ENCODE measurements at places on chromosomes 6 and 20.

GRCh38 chr6:126170978-126171382 is 168.9 kb upstream of the CENPW start:
- no peak for DNase-seq

DNA sequence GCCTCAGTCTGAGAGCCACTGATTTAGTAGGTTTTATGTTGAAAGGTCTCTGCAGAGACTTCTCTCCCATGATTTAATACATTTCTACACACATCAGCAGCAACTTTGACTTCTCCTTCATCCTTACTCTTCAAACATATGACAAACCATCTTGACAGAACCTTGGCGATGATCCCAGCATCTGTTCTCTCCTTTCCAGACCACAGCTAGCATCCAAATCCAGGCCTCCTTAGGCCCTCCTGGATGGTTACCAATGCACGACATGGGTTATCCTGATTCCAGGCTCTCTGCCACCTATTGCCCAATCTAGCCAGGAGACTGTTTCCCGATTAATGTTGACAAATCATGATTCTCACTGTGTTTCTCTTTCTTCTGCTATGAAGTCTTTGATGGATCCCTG is 16.8 kb downstream of the LAMA4 start:
- DNase-seq = no peak

DNA sequence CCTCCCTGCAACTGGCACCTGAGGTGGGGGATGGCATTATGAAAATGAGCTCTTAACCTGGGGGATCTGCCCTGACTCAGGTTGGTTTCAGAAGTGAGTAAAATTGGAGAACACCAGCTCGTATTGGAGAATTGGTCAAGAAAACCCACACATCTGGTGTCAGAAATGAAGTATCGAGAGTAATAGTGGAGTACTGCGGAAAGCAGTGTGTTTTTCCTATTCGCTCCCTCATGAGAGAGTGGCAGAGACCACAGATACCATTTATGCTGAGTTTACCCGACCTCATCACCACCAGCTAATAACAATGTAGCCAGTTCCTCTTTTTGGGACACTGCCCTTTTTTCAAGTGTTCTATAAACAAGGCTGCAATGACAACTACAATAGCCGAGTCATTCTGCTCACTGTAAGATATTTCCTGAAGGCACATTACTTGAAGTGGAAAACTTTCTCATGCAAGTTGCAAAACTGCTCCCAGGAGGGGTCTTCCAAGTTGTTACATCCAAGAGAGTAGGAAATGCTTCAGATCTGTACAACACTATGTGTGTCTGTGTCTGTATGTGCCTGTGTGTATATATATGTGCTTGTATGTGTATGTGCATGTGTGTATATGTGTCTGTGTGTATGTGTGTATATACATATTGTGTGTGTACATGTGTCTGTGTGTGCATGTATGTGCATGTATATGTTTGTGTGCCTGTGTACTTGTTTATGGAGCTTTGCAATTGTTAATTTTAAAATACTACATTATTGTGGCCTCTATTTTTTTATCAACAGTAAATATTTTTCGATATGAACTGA is 106.0 kb upstream of the CST7 start:
- no peak for DNase-seq

DNA sequence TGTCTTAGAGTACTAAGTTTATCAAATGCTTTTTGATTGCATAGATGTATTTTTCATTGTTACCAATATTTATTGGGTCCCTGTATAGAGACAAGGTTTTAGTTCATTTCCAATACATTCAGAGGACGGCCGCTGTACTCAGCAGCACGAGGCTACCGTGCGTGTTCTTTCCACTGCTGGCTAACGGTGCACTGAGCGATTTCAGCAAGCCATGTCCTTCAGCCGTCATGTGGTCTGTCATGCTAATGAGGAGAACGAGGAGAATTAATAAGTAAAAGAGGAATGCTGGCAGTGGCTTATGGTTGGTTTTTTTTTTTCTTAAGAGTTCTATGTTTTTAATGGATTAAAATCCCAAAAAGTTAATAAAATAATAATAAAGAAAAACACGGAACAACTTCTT is 253.6 kb downstream of the ARID1B start:
- no peak for DNase-seq

GRCh38 chr20:49982346-49983122 is at the start of gene SNAI1:
Gene SNAI1 (plus strand): TSS chr20:49982980. CDS start chr20:49983060, 80 bp downstream.
- no peak for DNase-seq

DNA sequence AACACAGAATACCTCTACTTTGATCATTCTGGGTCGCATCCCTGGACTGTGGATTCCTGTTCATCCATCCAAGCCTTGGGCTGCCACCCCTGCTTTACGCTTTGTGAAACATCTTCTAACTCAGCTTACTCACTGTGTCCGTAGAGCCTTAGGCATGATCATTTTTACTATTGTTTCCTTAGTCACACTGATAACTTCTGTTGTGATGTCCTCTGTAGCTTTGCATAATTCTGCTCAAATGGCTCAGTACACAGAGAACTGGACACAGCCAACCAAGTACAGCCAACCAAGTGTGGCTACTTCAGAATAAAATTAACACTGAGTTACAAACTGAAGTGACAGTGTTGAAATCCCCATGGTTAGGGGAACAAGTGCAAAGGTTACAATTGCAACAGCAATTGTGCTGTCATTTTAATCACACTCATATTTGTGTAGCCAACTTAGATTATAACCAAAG is 8.6 kb upstream of the FKBP1A start:
- no peak for DNase-seq

DNA sequence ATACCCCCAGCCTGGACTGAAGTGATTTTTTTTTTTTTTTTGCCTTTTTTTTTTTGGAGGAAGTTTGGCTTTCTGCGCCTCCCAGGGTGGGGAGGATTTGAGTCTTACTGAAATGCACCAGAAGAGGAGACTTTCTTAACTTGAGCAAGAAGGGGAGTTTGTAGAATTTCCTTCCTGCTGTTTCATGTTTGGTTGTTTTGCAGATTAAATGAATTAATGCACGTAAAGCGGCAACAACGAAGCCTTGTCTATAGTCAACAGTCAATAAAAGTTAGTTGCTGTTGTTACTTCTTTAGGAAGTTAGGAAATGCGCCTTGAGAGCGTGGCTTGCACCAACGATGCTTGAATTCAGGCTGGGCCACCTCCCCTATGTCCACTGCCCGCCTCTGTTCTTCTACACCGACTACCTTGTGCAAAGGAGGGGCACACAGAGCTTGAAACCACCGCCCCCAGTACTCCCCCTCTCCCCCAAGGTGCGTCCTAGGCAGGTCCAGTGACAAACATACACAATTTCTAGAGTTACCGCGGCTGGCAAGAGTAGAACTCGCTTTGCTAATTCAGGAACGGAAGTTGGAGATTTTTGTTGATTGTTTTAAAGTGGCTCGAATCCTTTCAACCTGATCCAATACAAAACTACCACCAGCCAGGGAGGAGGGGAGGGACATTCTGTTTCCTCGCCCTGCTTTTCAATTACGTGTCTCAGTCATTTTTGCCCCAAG is 830 bp upstream of the CYP24A1 start:
- DNase-seq = no peak

DNA sequence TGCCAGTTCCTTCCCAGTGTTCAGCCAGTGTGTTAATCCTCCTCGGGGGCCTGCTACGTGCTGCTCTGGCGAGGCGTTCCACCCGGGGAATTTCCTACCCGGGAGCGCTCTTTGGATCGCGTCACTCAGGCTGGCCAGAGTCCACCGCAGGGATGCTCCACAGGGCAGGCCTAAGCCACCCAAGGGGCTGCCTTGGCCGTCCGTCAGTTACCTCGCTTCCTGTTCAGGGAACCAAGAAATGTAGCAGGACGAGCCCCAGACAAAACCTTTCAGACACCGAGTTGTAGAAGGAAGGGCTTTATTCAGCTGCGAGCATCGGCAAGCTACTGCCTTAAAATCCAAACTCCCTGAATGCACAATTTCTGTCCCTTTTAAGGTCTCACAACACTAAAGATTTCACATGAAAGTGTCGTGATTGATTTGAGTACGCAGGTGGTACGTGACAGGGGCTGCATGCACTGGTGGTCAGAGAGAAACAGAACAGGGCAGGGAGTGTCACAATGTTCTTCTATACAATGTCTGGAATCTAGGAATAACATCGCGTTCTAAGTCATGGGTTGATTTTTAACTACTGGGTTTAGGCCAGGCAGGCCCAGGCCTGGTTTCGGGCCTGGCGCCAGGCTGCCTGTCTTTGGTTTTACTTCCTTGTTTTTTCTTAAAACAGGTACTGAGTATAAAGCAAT is 15.7 kb upstream of the POU5F1 start:
- DNase-seq = no peak

- no peak for DNase-seq
Observed at GRCh38 chr20:25022680-25023079, 30.1 kb upstream of the APMAP start.

DNA sequence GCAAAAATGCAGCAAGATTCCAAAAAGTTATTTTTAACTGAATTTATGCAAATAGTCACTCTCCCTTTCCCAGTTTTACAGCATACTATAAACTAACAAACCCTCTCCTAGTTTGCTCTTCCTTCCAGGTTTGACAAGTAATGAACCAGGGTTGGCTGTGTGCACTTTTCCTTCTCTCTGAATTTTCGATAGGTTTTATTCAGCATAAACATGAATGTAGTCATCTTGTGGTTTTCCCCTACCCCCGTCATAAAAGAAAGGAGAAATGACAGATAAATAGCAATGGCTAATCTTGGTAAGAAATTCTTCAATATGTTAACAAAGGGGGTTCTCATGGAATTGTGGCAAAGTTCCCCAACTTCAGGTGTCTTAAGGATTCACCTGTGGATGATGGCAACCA is 26.3 kb downstream of the PRDM1 start:
- DNase-seq = no peak

DNA sequence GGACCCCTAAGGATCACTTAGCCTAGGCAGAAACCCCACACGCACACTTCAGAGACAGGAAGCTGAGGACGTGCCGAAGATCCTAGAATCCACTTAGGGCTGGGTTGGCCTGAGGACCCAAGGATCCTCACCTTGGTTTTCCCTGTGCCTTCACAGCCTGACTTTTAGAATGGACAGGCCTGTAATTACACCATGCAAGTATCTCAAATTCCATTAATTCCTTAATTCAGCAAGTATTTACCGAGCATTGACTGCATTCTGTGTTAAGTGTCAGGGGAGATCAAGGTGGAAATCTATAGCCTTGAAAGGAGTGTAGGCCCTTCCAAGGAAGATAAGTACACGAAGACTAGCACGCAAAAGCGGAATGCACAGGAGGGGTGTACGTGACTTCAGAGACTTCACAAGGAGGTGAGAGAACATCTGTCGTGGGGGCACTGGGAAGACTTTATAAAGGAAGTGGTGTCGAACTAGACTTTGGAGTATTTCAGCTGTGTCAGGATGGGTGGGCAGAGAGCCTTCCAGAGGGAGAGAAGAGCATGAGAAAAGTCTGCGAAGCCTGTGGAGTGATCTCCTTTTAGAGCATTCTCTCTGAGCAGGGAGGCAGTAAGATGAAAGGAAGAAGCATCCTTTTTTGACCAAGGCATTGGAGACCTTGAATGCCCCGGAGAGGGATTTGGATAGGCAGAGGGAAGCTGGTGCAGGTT is 4.0 kb downstream of the DSP start:
- no peak for DNase-seq

DNA sequence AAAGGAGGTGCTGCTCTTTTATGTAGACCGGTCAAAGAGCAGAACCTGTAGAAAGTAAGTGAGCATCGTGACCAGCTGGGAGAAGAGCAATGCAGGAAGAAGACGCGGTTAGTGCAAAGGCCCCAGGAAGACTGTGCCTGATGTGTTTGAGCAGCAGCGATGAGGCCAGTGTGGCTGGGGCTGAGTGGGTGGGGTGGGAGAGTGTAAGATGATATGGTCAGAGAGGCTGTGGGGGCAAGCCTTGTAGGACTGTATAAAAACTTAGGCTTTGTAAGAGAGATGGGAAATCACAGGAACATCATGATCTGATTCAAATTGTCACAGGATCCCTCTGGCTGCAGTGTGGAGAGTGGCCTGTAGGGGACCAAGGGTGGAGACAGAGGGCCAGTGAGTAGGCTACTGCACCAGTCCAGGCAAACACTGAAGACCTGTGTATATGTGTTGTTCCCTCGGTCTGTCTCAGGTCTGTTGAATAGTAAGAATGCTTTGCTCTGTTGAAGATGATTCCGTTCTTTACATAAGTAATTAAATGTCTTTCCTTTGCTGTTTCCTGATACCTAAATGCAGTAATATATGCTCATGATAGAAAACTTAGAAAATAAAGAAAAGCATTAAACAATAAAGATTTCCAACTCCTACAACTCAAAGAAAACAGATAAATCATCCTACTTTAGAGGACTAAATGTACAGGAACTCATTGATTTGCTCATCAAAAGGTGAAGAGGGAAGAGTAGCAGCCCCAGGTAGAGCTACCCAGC is 23.6 kb upstream of the WFDC2 start:
- no peak for DNase-seq

GRCh38 chr20:47847884-47848485 is 62.7 kb upstream of the SULF2 start:
- no peak for DNase-seq

GRCh38 chr6:159829526-159829925 is 29.4 kb downstream of the PNLDC1 start:
- DNase-seq = no peak

- no peak for DNase-seq
Observed at GRCh38 chr20:62797671-62798532, 1.6 kb downstream of the MRGBP start.

- no peak for DNase-seq
Observed at GRCh38 chr6:161365633-161366032, 91.8 kb upstream of the AGPAT4 start.

DNA sequence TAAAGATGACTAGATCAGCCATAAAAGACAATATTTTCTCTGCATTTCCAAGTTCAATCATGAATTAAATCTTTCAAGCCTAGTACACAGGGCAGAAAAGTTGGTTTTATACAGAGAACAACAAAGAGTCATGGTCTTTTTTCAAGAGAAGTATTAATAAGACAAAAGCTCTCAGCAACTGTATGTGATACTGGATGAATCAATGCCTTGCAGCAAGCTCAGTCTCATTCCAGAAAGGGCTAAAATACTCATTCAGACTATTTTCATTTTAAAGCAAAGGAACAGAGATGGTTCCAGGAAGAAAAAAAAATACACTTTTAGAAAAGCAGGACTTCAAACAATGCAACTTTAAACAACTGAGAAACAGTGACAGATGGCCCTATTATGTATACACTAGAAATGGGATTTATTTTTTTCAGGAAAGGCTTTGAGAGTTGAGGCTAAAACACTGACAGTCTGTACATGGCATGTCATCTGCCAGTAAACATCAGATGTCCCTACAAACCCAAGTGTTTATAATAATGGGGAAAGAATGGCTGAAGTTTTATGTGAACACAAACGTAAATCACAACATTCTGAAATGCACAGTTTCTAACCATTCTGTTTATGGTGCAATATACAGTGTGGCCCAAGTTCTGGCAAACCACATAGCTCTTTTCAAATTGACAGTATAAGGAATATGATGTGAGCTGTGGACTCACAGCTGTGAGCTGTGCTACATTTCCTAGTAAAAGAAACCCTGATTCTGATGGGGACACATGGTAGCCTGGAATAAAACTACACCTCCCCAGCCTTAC is 114.3 kb upstream of the DST start:
- DNase-seq = no peak

DNA sequence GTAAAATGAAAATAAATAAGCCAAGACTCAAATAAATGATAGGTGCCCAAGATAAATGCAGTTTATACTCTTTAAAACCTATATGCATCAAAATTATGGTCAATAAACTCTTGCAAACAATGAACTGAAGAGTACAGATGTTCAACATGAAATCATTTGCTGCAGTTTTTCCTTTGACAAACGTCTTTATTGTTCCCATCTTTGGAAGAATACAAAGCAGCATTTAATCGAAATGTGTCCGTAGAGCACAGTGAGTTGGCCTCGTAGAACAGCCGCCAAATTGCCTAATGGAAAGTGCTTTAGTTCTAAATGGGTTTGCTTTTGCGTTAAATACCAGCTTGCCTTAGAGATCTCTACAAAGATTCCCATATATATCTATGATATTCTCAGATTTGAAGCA is 447.4 kb downstream of the PKHD1 start:
- DNase-seq = no peak
